AG08396 (cell line): ENCODE measurements at places on chromosomes 7 and 10.

GRCh38 chr10:98020254-98020653, 10.2 kb downstream of the CRTAC1 start:
- no peak for DNase-seq

- DNase-seq = peak; percentile 52
Measured at GRCh38 chr7:108452707-108453106, 3.5 kb downstream of the NRCAM start.

DNA sequence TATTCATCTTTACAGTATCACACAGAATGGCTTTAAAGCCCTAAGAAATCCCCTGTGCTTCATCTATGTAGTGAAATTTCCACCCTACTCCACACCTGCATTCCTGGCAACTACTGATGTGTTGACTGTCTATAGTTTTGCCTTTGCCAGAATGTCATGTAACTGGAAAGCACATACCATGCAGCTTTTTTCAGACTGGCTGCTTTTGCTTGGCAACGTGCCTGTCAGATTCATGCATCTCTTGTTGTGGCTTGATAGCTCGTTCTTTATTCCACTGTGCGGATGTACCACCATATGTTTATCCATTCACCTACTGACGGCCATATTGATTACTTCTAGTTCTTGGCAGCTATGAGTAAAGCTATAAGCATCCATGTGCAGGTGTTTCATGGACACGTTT, 30.6 kb downstream of the RBM17 start:
- DNase-seq = no peak

DNA sequence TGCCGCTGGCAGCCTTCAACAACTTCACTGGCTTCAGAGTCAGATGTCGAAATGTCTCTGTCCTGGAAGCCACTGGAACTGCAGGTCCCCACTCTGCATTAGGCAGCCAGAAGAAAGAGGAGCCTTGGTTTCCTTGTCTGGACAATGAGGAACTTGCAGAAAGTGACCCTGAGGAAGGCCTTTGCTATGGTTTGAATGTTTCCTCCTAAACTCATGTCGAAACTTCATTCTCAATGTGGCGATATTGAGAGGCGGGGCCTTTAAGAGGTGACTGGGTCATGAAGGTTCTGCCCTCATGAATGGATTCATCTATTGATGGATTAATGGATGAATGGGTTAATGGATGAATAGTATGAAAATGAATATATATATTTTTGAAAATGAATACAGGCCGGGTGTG, 61.6 kb upstream of the GPR26 start:
- no peak for DNase-seq

DNA sequence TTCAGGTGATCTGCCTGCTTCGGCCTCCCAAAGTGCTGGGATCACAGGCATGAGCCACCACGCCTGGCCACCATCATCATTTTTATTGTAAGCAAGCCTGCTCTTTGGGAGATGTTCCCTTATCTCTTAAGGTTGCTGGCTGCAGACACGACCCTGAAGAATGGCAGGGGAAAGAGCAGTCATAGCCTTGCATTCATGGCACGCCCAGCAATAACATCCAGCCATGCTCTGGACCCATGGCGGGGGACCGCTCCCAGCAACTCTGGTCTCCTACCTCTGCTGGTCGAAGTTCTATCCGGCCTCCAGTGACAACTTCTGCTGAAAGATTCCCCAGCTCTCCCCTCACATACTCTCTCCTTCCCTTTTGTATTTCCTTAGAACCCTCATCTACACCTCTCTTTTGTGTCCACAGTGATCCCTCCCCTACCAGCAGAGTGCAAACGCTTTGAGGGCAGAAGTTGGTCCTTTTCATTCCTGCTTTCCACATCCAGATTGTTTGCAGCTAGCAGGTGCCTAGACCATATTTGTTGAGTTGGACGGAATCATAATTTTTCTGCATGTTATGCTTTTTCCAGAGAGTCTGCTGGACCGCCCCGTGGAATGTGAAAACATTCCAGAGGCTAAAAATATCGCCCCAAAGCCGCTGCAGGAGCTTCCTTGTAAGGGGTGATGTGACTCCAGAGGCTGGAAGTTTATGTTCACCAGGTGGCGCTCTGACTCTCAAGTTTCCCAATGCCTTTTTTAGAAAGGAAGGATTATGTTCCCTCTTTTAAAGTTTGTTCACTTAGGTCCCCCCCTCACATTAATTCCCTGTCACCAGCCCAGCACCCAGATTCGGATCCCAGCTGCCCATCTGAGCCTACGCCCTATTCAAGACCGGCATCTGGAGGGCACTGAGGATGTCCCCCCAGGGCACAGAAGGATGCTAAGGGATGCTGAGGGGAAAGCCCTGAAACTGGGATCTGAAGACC, 4.3 kb upstream of the MARVELD1 start:
- DNase-seq = peak; percentile 81

- DNase-seq = no peak
Measured at GRCh38 chr10:85767891-85768290, 598.7 kb downstream of the GRID1 start.

- DNase-seq = no peak
Measured at GRCh38 chr7:54995610-54996363, 23.0 kb upstream of the EGFR start.

GRCh38 chr7:83749495-83749894, 100.6 kb upstream of the SEMA3E start:
- DNase-seq = no peak

DNA sequence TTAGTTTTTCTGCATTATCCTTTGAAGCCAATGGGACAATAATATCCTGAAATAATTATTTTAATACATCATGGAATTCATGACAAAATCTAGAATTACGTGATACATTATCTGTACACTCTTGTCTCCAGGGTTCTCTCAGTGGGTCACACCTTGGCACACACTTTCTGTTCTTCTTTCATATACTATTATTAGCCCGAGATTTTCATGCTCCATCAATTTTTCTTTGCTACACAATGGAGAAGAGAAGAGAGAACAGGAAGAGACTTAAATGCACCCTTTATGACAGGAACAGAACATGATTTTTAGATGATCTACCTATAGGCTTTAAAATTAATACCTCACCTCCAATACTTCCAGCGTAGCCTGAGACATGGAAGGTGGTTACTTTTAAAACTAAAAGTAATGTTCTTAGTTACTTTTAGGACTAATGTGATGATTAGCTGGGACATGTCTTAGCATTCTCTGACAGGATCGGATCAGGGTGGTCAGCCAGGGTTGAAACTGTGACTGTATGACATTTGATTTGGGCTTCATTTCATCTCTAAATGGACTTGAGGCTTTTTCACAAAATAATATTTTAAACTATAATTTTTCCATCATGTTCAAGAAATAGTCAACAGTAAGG, 148.2 kb upstream of the WNT16 start:
- no peak for DNase-seq

GRCh38 chr10:49318028-49318427, 19.1 kb downstream of the C10orf71 start:
- no peak for DNase-seq

GRCh38 chr7:139523968-139524815, 707 bp downstream of the CLEC2L start:
- no peak for DNase-seq

DNA sequence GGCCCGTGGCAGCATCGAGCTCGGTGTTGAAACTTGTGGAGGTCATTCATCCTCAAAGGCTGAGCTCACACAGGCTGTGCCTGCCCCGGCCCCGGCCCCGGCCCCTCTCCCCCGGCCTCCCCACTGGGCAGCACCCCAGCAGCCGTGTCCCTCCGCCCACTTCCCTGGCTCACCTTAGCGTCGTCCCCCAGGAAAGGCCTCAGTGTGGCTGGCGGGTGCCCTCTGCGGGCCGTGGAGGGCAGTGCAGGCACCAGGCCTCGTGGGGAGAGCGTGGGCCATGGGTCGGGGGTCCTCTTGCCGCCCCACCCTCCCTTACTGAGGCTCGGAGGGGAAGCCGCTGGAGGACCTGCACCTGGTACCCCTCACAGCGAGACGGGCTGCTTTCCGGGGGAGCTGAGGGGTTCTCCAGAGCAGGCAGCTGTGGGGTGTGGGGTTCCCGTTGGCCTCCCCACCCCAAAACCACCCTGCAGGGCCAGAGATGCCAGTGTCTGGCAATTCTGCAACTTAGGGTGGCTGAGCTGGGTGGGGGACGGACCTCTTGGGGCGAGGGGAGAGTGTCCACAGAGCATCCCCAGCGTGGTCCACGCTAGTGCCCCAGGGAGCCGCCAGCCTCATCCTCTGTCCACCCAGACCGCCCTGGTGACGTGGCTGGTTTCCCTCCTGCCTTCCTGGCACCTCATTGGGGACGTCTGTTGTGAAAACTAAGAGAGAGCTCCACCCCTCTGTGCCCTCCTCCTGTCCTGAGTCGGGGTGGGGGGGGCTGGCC, 44.2 kb upstream of the DPYSL4 start:
- DNase-seq = peak; percentile 84

GRCh38 chr10:79354615-79355014, 7.3 kb downstream of the PPIF start:
- no peak for DNase-seq

DNA sequence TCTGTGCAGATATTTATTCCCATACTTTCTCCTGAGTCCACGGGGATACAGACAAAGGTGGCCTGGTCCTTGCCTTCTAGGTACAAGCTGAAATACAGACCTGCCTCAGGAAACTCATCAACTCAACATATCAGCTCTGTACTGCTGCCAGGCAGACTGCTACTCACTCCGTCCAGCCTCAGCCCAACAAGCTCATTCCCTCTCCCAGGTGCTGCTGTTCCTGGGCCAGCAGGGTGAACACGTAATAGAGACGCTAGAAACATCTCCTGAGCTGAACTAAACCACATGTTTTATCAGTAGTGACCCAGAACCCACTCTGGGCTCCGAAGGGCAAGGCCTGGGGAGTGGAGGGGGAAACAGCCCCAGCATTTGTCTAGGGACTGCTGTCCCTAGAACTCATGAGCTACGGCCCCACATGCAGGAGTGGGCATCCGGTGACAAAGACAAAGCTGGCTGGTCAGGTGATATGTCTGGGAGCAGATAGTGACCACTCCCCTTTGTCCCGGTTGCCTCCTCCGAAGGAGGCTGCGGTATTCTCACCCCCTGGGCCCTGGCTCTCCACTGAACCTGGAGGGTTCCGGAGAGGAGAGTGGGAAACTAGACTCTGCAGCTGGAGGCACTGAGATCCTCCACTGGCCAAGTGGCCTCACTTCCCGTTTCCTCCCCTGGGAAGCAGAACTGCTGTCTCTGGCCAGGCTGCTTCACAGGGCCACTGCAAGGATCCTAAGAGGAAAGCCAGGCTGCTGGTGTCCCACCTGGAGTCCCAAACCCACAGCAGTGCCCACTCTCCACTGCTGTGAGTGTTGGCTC, 116.1 kb downstream of the FAM53B start:
- DNase-seq = no peak

GRCh38 chr10:102713814-102714620, at the start of gene ARL3:
TSS of gene ARL3 (minus strand) at chr10:102714397. CDS start at chr10:102714275, 122 bp downstream.
- peak; percentile 98 for DNase-seq

GRCh38 chr7:155804897-155805825, 7.1 kb downstream of the SHH start:
- peak; percentile 91 for DNase-seq

GRCh38 chr7:158533386-158534133, 54.1 kb downstream of the PTPRN2 start:
- no peak for DNase-seq

DNA sequence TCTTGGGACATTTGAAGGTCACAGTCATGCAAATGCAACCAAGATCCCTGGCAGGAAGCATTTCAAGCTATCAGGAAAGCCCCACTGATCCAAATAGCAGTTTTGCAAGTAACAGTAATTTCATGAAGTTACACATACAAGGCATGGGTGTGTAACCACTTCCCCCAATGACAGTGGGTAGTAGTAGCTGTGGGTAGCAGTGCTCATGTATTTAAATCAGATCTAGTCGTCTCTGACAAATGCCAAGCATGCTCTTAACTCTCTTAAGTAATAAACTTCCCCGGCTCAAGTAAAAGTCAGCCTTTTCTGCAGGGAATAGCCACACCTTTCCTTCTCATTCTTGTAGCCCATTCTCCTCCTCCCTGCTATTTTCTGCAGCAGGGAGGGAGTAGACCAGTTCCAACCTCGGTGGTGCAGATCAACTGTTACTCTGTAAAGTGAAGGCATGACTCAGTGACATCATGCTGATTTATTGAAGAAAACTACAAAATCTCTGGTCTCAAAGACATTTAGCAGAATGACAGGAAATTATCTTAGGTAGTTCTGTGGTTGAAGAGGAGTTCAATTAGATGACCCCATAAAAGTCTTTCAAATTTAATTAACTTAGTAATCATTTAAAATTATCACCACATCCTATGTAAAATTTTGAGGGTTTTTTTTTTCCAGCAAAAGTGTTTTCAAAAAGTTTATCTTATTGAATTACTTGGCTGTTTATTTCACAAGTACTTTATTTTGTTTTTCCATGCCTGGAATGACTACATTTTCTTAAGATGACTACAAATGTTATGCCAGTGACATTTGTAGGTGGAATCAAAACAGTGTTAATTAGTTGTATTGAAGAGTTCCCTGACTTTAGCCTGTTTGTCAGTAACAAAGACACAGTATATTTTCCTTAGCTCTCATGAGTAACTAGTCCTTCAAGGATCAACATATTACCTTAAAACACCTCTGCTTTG, 568.3 kb downstream of the INHBA start:
- peak; percentile 18 for DNase-seq

DNA sequence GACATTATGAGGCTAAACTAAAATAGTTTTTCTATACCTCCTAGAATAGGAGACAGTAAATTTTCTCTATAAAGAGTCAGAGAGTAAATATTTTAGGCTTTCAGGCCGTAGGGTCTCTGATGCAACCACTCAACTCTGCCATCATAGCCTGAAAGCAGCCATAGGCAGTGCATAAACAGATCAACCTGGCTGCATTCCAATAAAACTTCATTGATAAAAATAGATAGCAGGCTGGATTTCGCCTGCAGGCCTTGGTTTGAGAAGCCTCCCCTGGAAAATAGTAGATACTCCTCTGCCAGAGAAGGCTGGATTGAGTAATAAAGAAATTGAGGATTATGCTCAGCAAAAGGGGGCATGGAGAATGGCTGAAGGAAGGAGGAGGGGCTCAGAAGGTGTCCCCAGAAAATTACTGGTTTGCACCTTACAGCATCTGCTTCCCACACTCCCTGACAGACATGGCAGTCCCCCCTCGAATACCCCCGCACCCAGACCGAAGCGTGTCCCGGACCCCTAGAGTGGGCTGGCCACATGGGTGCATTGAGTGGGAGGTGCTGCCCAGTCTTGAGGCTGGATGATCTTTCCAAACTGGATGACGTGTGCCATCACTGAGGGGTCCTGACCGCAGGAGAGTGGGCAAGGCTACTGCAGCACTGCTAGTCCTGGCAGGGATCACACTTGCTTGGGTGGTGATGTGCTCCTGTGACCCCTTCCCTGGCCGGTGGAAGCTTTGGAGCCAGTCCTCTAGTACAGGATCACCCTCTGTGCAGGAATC, 126.6 kb downstream of the PTPN20 start:
- DNase-seq = no peak

DNA sequence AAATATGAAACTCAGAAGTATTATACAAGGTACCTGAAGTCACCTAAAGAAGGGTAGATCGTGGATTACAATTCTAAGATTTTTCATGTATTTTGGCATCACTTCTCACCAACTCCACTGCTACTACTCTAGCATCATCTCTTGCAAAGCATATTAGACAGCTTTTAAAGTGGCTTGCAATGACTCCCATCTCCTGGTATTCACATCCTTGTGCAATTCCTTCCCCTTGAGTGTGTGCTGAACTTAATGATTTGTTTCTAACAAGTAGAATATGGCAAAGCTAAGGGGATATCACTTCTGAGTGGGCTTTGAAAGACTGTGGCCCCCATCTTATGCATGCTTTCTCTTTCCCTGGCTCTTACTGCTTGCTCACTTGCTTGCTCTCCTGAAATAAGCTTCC, 280.2 kb downstream of the SNX13 start:
- DNase-seq = no peak

GRCh38 chr10:34190580-34190979, 624.5 kb downstream of the PARD3 start:
- DNase-seq = no peak
